Naive B cell (primary cell): ENCODE measurements at places on chromosomes 7 and 10.
A peak's percentile ranks its signal among the peaks of the same experiment; 100 is the strongest.

DNA sequence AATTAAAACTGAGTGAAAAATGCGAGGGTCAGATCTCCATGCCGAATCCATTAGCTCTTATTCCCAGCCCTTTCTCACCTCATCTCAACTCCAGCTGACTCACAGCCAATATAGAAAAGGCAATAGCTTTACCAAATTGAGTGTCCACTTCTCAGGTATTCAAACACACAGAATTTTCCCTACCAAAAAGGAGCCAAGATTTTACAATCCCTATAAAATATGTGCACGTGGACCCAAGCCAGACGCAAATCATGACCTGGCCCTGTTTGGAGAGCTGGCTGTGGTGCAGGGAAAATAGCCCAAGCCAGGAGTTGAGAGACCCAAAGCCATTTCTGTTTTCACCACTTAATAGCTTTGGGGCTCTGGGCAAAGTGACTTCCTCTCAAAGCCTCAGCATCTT, 379.7 kb upstream of the AUTS2 start:
- no peak for DNase-seq

DNA sequence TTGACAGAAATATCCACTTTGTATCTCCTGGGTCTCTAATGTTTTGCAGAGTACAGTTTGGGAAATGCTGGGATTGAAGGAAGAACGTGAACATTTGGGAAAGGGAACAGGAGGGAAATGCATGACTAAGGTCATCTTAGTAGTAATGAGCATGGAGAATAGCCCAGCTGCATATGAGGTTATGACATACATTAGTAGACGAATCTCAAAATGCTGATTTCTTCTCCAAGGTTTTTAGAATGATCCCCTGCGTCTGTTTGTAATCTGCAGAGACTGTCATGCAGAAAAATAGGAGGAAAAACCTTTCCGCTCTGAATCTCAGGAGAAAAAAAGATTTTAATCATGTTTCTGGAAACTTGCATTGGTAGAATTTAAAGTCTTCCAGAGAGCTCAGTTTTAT, 133.6 kb downstream of the PPP1R9A start:
- no peak for DNase-seq

DNA sequence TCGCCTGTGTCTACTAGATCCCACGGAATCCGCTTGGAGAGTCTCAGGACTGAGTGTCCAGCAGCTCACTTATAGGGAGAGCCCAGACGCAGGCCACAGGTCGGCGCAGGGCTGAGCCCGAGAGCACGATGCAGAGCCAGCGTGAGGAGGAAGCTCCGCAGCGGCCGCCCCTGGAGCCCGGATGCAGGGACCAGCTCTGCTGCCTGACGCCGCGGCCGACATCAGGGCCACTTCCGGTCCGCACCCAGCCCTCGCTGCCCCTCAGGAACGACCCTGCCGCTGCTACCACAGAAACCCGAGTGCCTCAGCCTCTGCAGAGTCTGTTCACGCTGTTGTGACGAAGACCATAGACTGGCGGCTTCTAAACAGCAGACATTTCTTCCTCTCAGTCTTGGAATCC, 275.8 kb upstream of the PPP2R2D start:
- no peak for DNase-seq

DNA sequence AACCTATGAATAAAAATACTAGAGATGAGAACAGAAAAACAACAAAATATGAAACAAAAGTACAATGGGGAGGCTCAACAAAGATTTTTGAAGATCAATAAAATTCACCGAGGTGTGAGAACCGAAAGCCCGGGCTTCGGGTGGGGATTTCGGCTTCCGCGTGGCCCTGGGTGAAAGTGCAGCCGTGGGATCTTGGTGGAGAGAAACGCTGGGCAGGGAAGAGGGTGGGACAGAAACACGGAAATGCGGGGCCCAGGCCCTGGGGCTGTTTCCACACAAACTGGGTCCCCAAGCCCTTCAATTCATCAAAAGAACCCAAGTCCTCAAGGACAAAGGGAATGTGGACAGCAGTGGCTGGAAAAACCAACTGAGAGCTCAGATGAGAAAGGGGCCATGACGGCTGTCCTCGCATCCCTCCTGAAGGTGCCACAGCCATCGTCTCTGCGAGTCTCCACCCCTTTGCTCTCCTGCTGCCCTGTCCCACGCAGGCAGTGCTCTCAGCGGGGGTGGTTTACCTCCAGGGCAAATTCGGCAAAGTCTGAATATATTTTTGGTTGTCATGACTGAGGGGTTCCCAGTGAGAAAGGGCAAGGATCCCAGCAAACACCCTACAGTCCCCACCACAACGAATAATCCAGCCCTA, 19.7 kb downstream of the FOXL3 start:
- no peak for DNase-seq

- DNase-seq = no peak
These were observed 13.5 kb downstream of the LDB3 start for GRCh38 chr10:86681722-86682386.

DNA sequence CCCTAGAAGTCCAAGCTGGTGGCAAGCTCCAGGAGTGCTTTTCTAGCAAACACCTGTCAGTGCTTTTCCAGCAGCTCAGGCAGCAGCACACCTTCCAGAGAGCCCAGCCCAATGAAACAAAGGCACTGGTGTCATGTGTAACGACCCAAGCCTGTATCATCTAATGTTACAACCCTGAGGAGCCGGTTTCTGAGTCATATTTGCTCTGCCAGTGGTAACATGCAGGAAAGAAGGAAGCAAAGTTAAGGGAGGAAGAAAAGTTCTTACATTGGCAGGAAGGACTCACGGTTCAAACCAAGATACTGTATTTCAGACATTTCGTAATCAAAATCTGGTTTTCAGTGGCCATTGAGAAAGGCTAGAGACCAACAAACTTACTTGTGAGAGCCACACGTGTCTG, at the start of gene ANKRD22:
Gene ANKRD22, minus strand, starts transcription at position 139 of the 400 bp plus-strand sequence. CDS start 237 bp downstream, outside the sequence.
- DNase-seq = no peak

- DNase-seq = no peak
These were observed 262.0 kb downstream of the GLI3 start for GRCh38 chr7:41974870-41975557.

DNA sequence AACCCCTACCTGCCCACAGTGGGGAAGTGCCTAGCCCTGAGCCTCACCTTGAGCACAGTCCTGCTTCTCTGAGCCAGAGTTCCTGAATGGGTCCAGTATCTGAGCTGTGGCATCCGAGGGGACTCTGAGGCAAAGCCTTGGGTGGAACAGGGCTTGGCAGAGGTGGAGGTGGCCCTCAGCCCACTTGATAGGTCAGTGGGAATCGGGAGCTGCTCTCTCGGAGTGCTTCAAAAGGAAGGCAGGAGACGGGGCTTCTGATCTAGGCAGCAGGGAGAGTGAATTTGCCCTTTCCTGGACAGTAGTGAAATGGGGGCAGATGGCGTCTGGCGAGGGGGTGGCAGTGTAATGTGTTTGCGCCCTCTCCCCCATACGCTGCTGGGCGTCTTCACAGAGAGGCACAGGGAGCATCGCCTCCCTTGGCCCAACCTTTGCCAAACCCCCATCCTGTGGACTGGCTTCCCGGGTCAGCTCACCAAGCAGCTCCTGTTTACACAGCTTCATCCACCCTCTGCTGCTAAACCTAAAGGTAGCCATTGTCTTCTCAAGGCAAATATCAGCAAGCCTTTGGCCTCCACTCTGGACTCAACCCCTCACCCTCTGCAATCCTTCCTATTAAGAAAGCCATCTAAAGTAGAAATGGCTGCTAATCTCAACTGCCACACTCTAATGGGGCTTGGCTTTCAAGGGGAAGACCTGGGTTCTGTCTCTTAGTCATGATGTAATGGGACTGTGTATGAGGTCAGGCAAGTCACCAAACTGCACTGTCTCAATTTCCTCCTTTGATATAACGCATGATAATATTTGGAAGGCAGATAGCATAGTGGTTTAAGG, 21.1 kb upstream of the VDAC2 start:
- no peak for DNase-seq

GRCh38 chr10:104441329-104442000, 87.8 kb downstream of the CFAP58 start:
- no peak for DNase-seq

- DNase-seq = no peak
These were observed 33.9 kb downstream of the PPIF start for GRCh38 chr10:79380946-79381721.

- DNase-seq = no peak
These were observed 110.8 kb downstream of the MYL10 start for GRCh38 chr7:101518336-101518735.

DNA sequence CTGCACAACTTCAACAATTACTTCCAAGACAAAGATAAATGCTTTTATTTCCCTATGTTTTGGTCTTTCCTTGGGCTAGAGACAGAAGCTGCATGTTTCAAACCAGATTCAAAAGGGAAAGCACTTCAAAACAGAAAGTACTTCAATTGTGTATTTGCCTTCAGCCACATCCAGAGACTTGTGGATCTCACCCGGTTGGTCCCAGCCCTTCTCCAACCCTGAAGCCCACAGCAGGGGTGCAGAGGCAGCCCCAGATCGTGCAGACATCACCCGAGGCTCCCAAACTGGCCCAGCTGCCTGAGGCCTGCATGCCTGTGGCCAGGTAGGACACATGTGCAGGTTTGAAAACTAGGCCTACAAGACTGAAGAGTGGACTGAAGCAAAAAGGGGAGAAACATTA, 80.8 kb downstream of the ALOX5 start:
- no peak for DNase-seq

DNA sequence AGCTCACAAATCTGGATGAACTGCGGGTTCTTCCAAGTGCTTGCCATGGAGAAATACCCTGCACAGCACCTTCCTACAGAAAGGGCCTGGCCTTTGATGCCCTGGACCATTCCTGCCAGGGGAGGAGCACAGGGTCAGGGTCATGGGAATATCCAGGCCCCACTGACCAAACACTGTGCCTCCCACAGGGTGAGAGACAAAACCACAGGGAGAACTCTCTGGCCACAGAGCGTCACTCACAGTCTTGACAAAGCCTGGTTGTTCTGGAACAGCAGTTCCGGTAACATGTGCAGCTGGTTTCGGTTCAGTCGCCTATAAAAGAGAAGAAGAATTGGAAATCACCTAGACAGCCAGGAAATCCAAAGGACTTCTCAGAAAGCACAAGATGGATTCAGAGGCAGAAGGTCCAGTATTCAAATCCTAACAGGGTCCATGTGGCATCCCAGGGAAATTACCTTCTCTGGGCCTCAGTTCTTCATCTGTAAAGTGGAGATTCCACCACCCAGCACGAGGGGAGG, 28.1 kb downstream of the SLIT1 start:
- DNase-seq = no peak

GRCh38 chr7:152462995-152463708, 27.3 kb upstream of the KMT2C start:
- DNase-seq = no peak

DNA sequence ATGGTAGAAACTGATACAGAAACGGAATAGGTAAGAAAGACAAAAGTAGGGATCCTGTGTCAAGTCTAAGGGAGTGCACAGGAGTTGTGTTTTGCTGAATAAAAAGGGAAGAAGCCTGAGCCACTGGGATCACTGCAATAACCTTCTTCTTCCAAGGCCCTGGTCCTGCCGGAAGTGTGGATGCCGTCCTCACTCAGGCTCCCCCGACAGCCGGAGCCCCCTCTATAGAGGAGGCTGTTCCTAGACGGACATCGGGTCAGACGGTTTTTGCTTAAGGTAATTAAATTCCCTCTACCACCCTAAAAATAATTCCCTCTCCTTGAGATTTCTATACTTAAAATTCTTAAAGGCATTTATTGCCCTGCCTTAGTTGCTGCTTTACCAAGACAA, 566.9 kb downstream of the PTPRN2 start:
- DNase-seq = no peak

- DNase-seq = no peak
These were observed 145.5 kb upstream of the CELF2 start for GRCh38 chr10:10872035-10872673.

GRCh38 chr10:86914734-86915133, 42.7 kb downstream of the MMRN2 start:
- no peak for DNase-seq

- no peak for DNase-seq
These were observed 81.9 kb upstream of the DNAAF5 start for GRCh38 chr7:644381-645305.

DNA sequence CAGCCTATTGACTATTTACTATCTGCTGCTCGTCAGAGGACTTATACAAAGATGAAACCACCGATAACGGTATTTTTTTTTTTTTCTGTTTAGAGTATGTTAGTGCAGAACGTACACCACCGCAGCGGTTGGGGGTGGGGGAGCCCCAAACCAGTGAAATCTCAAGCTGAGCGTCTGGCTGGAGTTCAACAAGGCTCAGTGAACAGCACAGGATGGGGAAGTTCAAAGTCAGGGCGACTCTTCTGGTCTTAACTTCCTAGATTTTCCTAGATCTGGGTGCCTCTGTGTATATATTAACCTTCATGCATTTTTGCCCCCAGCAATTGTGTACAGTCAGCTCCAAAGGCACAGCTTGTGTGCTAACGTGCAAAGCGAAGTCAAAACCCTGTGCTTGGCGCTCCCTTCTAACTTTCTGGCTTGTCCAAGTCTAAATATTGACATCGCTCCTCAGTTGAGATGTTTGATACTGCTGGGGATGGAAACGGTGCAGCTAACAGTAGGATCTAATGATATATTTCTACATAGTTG, 1.1 kb downstream of the RHOBTB1 start:
- peak; percentile 77 for DNase-seq

DNA sequence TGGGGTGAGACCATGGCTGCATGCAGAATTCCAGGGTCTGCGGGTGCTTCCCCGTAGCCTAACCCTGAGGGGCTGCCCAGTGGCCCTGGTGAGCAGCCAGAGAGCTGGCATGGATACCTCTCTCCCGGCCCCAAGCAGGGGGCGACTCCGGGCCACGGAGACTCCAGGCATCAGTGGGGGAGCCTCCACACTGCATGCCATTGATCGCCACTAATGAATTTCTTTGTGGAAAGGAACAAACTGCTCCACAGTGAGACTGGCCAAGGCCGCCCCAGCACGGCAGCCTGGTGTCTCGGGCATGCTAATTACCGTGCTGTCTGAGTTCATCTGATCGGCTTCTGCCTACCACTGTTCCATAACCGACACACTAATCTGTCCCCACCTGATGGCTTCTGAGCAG, 184.4 kb downstream of the GRID1 start:
- no peak for DNase-seq

- DNase-seq = peak; percentile 45
These were observed 108.2 kb upstream of the MKLN1 start for GRCh38 chr7:131219312-131220041.

DNA sequence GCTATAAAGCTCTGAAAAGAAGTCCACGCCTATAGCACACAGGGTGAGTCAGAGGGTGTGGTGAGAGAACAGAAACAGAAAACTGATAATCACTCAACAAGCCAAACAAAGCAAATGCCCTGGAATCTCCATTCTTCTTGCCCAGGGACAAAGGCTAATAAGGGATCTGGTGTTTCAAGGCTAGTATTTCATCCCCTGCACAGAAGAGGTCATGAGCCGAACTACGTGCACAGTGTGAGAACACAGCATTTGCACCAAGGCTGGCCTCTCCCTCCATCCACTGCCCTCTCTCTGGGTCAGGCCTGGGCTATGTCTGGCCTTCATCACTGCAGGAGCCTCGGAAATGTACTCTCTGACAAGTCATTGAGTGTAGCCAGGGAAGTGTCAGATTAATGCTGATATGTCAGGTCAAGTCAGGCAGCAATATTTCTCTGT, 42.7 kb downstream of the PRR15 start:
- DNase-seq = no peak
